ENCODE measurements at places on chromosomes 2 and 18. TPM values are rescaled to one million over a fixed set of nuclear protein-coding genes. Genes with fewer than 3 reads are reported as not detected.

DNA sequence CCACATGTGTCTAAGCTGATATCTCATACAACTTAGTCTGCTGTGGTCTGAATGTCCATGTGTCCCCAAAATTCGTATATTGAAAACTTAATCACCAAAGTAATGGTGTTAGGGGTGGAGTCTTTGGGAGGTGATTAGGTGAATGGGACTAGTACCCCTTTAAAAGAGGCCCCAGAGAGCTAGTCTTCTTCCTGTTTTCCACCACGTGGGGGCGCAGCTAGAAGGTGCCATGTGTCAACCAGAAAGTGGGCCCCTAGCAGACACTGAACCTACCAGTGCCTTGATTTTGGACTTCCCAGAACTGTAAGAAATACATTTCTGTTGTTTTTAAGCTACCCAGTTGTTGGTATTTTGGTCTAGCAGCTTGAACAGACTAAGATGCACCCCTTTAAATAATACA, 86.6 kb downstream of the ASB1 start:
- DNase-seq, result peak; percentile 75

- DNase-seq, result peak; percentile 68
These were observed 72.3 kb downstream of the LDLRAD4 start for GRCh38 chr18:13290856-13291271.

The TLX2 gene
- total RNA-seq, result 0.16 TPM

The ABCB11 gene
- not detected for total RNA-seq

GRCh38 chr2:171706152-171706803, 19.0 kb downstream of the DYNC1I2 start:
- DNase-seq, result no peak

GRCh38 chr2:85712336-85712735, 18.2 kb downstream of the GNLY start:
- DNase-seq, result no peak

DNA sequence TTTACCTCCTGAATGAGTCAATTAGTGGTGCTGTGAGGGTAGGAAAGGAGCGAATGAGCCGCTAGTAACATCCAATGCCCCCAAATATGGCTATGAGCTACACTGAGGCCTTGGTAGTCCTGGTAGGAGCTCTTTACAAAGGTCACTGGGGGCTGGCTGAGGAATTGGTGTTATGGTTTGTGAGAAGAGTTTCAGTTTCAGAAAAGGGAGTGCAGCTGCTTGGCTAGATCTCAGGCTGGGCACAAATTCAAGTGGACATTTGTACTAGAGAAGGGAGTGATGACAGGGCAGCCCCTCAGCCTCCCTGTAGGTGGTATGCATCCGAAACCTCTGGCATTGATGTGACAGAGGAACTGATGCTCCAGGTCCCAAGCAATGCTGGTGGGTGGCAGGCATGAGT, 13.9 kb upstream of the PAIP2B start:
- no peak for DNase-seq

GRCh38 chr2:187349326-187349944, 98.6 kb downstream of the CALCRL start:
- DNase-seq, result no peak

The NFU1 gene
- total RNA-seq, result 41.0 TPM

The TRIM43 gene
- total RNA-seq, result not detected

DNA sequence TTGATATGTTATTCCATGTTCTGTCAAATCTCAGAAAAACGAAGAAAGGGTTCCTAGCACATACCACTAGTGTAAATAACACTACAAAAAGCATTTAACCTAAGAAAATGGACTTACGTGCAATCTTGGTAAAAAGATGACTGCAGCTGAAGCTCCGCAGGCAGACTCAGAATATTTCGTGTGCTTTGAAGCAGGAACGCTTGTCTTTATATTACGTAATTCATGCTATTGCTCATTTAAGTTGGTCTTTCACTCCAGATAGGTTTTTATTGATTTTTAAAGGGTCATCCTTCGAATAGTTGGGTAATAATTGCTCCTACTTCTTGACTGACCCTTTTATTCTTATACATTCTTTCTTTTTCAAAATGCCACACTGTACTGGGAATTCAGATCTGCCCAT, 44.0 kb downstream of the ID2 start:
- DNase-seq, result no peak

The HOXD13 gene
- total RNA-seq, result not detected

All from activated CD8-positive, alpha-beta T cell treated with anti-CD3 and anti-CD28 coated beads for 36 hours (primary cell).